Activated T-cell treated with anti-CD3 and anti-CD28 coated beads for 1 hour (primary cell): ENCODE measurements at places on chromosomes 11 and 22.

DNA sequence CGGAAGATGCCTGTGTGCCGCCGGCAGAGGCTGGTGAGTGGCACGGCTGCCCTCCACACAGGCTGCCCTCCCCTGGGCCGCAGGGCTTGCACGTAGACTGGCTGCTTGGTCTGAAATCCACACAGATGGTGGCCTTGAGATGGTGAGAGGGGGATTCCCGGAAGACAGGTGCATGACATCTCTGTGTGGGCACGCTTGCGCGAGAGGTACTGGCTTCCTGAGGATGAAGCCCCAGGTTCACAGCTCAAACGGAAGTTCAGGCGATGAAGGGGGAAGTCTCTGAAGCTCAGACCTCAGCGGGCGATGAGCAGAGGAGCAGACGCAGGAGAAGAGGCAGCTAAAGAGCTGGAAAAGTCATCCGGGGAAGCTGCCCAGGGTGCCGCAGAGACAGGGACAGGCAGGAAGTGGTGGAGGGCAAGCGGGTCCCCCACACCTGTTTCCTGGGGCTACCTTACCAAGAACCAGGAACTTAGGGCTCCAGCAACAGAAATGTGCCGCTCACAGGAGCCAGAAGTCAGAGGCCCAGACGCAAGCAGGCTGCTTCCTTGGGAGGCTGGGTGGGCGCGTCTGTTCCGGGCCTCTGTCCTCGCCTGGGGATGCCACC is 7.2 kb downstream of the CRELD2 start:
- peak; percentile 55 for DNase-seq

- DNase-seq, result no peak
Observed at GRCh38 chr11:99098751-99099150, 78.0 kb downstream of the CNTN5 start.

- no peak for DNase-seq
Observed at GRCh38 chr22:22684580-22685561, 40.5 kb downstream of the GGTLC2 start.

GRCh38 chr11:8733852-8734251 is 51.3 kb downstream of the RPL27A start:
- no peak for DNase-seq

- DNase-seq, result no peak
Observed at GRCh38 chr11:7512525-7513233, 1.1 kb upstream of the PPFIBP2 start.

DNA sequence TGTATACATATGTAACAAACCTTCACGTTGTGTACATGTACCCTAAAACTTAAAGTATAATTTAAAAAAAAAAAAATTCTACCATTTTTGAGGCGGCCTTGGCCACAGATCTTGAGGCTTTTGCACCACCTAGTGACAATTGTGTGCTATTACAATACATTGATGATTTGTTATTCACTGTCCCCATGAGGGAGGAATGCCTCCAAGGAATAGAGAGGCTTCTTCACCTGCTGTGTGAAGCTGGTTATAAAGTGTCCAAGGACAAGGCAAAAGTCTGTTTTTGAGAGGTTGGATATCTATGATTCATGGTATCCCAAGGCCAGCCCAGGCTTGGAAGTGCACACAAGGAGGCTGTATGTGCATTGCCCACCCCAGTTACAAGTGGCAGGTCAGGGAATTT is 30.7 kb downstream of the SLC22A25 start:
- no peak for DNase-seq

DNA sequence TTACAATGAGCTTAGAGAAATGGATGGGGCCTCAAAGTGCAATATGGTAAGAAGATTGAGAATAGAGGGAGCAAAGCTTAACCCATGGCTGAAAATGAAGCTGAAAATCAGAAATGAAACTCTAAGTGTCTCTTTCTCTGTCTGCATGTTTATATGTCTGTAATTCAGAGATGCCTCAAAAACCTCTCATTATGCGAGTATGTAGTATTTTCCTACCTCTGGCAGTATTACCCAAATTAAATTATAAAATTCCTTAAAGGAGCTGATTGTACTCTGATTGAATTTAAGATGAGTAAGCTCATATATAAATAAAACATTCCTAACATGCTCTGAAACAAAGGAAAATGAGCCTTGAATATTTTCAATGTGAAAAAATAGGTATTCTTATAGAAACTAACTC is 39.8 kb upstream of the PRSS23 start:
- no peak for DNase-seq

DNA sequence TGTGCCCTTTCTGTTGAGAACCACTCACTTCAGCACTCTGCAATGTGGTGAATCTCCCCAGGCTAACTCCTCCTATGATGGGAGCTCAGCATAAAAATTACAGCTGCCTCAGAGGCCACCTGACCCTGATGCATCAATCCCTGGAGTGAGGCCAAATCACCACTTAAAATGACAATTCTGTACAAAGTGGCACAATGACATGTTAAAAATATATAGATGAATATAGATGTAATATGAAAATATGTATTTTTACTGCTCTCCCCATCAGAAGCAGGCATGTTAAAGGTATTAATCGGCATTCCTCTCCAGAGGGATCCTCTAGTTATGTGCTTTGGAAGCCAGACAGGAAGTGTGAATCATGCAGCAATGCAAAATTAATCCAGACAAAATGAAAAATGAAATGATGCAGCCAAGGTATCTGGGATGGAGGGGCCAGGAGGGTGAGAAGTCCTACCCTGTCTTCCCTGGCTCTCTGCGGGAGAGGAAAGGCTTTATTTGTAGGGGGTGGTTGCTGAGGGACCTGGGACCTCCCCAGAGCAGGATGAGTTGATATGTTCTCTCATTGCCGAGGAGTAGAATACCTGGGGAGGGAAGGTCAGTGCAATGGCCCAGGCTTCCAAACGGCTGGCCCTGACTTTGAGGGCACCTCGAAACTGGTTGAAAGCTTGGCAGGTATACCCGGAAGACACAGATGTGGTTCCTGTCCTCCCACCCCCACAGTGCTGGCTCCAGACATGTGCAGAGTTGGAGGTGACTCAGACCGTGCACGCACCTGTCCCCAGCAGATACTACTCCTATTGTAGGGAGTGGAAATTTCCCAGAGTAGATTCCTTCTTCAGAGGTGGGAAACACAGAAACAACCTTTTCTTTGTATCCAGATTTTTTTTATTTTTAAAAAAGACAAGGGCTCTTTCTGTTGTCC is 347.9 kb upstream of the NCAM1 start:
- no peak for DNase-seq

DNA sequence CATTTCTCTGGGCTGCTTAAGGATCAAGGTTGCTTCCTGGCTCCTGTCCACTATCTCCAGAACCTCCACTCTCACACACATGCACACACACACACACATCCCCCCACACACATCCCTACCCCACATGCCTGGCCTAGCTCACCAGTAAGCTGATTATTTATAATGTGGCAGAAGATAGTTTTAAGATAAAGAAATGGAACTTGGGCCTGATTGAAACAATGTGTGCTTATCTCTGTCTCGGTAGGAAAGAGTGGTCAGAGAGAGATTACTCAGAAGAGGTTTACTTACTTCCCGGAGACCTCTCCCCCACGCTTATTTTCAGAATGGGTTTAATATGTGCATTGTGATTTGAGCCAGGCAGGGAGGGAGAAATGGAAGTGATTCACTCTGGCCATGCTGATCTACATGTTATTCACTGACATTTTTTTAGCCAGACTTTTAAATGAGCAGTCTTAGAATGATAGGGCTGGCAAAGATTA is 422.4 kb downstream of the TENM4 start:
- DNase-seq, result no peak

- no peak for DNase-seq
Observed at GRCh38 chr11:85947431-85948272, 92.5 kb downstream of the CCDC83 start.

- peak; percentile 78 for DNase-seq
Observed at GRCh38 chr22:30262917-30263741, 3.5 kb downstream of the OSM start.

DNA sequence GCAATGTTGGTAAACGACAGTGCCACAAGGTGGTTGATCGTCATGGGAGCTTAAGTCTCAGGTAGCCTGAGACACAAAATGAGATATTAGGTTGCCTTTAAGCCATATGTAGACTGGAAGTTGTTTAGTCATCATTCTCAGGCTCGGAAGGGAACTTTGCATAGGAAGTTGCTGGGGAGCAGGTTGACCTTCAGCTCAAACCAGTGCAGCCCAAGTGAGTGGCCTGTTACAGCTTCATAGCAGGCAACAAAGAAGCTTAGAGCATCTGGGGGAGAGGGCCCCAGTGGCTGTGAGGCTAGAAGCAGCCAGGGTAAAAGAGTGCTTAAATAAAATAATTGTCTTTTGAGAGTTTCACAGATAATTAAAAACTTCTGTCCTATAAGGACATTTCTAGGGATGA is 404.0 kb downstream of the GUCY1A2 start:
- DNase-seq, result no peak

DNA sequence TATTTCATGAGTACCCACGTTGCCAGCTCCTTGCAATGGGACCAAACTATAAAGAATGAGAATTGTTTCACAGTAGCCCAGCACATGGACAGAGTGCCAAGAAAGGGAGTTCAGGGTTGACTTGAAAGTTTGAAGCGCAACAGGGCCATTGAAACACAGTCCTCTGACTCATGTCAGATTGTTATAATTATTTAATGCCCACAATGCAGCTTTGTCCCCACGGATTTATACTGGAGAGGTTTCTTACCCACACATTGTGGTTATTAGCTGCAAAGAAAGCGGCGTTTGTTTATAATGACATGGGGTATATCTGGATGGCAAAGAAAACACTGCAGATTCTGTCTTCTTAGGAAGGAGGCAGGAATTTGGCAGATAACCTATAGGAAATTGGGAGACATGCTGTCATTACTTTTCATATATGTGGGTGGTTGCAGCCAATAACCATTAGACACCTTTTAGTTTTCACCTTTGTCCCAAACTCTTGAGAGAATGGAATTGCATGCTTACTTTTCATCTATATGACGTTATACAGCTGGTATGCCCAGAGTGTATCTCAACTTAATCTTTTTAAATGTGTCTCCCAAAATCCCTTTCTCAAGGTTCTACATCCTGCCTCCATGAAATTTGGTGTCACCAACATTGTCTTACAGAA is 143.6 kb downstream of the TEAD1 start:
- DNase-seq, result no peak

- DNase-seq, result no peak
Observed at GRCh38 chr11:109697140-109697843, 275.3 kb downstream of the C11orf87 start.
